ENCODE measurements at places on chromosomes 5 and 9.

DNA sequence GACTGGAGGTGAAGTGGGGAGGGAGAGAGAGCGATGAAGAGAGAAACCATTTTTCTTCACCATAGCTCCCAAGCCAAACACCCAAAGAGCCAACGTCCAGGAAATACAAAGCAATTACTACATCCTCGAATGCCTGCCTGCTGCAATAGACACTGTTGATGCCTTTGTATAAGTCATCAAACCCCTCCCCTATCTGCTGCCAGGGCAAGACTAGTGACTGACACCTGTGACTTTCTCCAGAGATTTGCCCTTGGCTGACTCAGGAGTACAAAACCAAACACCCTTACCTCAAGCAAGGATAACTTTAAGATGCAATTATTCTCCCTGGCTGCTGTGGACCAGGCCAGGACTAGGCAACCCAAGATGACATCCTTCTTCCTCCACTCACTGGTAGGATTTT, 81.8 kb upstream of the RASA1 start:
- DNase-seq: no peak

- no peak for DNase-seq
Measured at GRCh38 chr5:53815471-53815870, 255.0 kb downstream of the NDUFS4 start.

GRCh38 chr9:114264806-114265550, 57.9 kb upstream of the ORM1 start:
- peak; percentile 17 for DNase-seq

DNA sequence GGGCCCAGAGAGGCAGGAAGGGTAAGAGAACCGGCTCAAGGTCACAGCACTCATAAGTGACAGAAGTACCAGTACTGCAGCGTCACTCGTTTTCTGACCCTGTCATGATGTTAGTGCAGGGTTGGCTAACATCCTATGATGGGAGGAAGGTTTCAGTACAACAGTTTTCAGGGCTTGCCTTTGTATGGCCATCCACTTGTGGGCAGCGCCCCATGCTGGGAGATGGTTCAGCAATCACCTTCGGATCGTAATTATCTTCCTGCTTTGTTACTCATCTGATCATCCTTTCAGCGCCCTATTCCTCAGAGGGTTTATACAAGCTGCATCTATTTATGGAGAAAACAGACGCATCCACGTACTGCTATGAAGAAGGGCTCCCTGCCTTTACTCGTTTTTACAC, 2.4 kb downstream of the MAP1B start:
- DNase-seq: peak; percentile 39

- DNase-seq: no peak
Measured at GRCh38 chr5:43051684-43052083, 11.6 kb upstream of the ANXA2R start.

DNA sequence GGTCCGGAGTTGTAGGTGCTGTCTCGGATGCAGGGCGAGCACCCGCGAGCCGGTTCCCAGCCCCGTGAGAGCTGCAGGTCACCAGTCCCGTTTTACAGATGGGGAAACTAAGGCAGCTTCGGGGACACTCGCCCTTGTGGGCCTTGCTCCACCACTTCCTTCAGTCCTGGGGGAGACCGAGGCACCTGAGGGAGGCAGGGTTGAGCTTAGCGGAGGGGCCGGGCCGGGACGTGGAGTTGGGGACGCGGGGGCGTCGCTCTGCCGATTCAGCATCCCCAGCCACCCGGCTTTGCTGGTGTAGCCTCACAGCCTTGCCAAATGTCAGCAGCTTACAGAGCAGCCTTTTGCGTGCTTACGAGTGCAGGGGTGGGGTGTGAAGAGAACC, 530 bp downstream of the BBLN start:
- no peak for DNase-seq

- no peak for DNase-seq
Measured at GRCh38 chr9:133142684-133143622, 20.8 kb downstream of the GBGT1 start.

- DNase-seq: no peak
Measured at GRCh38 chr5:174549254-174549653, 175.1 kb upstream of the MSX2 start.

- DNase-seq: no peak
Measured at GRCh38 chr5:124193371-124193789, 553.1 kb downstream of the ZNF608 start.

- no peak for DNase-seq
Measured at GRCh38 chr9:87083986-87084385, 136.7 kb upstream of the GAS1 start.

GRCh38 chr5:56004874-56005273, 10.1 kb upstream of the IL6ST start:
- DNase-seq: no peak

GRCh38 chr5:96242571-96242970, 190.5 kb downstream of the PCSK1 start:
- DNase-seq: no peak

- DNase-seq: no peak
Measured at GRCh38 chr9:104868303-104868686, 59.7 kb downstream of the ABCA1 start.

DNA sequence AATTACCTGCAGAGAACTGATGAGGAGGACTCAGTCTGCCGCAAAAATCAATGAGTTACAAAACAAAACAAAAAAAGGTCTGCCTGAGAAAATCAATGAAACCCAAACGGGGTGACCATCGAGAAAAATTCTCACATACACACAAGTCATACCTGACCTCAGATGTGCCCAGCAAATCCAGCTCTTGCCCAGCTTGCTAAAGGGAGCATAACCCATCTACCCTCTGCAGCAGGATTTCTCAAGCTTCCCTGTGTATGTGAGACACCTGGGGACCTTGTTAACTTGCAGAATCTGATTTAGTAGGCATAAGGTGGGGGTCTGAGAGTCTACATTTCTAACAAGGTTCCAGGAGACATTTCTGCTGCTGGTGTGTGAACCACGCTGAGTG, 126.3 kb downstream of the TLE1 start:
- DNase-seq: no peak

DNA sequence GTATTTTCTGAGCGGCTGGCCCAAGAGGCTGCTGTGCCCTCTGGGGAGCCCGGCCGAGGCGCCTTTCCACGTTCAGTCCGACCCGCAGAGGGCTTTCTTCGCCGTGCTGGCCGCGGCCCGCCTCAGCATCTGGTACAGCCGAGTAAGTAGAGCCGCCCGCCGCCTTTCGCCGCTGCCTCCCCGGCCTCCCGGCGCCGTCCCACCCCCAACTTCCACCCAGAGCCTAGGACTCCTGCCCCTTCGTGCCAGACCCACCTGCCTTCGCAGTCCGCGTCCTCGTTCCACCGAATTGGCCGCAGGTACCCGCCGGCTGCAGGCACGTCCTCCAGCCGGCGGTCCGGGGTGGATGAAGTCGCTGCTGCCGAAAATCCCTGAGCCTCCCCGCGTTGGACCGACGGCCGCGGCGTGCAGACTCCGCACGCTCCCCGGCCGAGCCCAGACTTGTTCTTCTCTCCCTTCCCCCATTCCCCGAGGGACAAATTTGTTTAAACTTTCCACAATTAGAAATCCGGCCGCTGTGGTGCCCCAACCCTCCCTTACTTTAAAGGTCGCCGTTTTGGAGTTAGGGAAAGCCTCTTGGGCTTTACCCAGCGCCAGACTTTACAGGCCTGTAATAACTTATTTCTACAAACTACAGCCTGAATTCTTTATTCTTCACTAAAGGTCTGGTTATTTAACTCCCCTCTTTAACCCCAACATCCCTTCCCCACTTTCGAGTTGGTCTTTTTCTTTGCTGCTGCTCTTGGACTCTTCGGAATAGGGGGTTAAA, 589 bp downstream of the RIC1 start:
- DNase-seq: no peak

- no peak for DNase-seq
Measured at GRCh38 chr5:78779262-78779661, 130.7 kb upstream of the LHFPL2 start.

DNA sequence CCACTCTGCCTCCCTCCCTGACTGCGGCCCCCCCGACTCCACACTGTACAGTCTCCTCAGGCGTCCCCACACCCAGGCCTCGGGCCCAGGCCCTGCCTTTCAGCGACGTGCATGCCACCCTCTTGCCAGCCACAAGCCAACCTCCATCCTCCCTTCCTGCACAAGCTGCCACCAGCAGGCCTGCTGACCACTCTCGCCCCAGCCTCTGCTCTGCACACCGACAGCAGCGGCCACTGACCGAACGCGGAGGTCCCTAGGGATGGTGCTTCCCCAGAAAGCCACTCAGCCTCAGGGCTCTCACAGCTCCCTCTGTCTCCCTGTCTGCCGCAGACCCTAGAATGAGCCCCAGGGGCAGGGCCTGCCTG, 18.6 kb downstream of the LMAN2 start:
- DNase-seq: no peak

DNA sequence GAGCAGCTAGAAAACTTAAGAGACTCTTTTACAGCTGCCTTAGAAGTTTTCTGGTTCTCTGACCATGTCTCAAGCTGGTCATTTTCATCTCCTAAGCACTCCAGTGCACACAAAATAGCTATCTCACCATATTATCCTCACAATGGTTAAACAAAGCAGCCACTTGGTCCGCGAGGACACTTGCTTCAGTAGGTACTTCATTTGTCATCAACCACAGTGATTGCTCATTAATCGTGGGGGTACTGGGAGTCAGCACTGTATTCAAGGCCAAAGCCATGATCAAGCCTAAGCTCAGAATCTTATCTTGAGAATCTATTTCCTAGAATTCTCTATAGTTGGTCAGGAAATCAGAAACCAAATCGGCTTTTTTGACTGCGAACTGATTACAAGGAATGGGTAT, 2.9 kb downstream of the ARL14EPL start:
- no peak for DNase-seq

DNA sequence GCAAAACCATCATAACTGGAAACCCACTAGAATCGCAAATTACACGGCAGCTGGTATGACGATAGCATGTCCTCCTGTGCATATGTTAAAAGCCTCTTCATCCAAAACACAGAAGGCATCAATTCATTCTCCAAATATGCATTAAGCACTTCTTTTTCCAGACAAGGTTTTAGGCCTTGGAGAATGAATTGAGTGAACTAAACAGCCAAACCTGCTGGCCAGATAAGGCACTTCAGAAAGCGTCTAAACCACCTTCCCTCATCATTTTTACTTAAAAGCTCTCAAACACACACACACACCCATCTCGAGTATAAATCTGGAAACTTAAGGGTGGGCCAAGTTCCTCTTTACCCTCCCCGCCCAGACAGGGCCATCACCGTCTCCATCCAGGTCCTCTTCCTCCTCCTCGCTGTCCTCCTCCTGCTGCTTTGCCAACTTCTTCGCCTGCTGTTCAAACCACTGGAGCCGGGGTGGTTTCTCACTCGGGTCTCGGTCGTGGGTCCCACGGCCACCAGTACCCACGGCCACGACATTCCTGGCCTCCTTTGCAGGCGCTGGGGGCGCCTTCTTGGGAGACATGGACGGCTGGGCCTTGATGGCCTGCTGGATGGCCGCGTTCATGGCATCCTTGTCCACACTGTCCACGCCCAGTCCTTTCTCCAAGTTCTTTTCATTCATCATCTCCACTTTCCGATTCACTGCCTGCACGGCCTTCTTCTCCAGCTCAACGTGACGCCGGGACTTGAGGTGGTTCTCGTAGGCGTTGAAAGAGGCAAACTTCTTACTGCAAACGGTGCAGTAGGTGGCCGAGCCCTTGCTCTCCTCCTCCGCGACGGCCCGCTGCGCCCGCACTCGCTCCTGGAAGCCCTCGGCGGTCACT, 696 bp downstream of the ZNF622 start:
- DNase-seq: no peak

- DNase-seq: no peak
Measured at GRCh38 chr5:91109634-91110033, 273.5 kb downstream of the ARRDC3 start.

- no peak for DNase-seq
Measured at GRCh38 chr5:1701216-1701864, 98.3 kb downstream of the MRPL36 start.

DNA sequence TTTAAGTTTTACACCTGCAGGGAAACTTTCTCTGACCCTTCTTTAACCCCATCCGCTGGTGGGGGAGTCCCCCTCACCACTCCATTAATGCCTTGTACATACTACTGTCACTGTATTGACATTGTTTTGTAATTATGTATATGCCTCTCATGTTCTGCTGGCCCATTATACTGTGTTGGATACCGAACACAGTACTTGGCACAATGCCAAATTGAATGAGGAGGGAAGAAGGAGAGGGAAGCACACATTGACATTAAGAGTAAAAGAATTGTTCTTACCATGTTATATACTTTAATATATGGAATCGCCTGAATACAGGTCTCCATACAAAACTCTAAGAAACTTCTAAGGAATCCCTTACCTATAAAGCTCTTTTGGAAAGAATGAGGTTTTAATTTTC, 73.6 kb upstream of the GRHPR start:
- DNase-seq: no peak

DNA sequence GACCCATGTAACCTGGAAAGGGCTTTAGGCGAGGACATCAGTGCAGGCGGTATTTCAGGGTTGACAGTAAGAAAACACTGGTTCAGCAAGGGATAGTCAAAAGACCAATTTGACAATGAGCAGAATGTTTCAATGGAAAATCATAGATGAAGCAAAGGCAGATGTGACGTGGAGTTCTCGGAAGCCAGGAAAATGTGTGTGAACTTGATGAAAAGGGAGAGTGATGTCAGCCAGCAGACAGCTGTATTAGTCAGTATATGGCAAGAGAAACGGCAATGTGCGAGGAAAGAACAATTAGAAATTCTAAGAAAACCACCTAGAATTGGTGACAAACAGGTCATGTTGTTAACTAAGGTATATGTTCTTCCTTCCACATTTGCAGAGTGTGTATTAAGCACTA, 503.9 kb upstream of the DAB2 start:
- no peak for DNase-seq

DNA sequence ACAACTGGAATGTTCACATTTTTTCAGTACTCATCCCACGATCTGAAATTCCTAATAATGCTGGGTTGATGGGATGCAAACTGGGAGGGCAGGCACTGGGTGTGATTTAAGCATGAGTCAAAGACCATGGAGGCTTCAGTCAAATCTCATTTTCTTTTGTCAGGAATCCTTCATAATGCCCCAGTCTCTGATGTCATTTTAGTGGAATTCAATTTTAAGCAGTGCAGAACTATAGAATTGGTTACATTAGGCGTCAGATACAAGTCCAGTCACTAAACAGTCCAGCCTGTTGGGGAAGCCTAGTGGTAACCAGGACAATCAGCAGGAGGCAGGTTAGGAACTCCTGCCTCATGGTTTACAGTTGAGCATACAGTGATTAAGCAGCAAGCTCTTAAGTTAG, 41.0 kb upstream of the TMEM215 start:
- no peak for DNase-seq

GRCh38 chr5:176530983-176531901, 6.0 kb downstream of the RNF44 start:
- DNase-seq: peak; percentile 40

GRCh38 chr5:98768160-98768959, 5.1 kb upstream of the RGMB start:
- DNase-seq: peak; percentile 39

DNA sequence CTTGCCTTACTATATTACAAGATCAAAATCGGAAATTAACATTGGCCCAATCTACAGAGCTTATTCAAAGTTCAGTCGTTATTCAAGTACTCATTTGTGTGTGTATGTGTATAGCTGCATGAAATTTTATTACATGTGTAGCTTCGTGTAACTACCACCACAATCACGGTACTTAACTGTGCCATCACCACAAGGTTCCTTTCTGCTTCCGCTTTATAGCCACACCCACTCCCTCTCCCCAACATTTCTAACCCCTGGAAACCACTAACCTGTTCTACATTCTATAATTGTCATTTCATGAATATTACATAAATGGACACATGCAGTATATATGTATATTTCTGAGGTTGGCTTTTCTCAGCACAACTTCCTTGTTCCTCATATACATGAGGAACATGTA, 4.0 kb upstream of the TEX48 start:
- DNase-seq: no peak

- DNase-seq: no peak
Measured at GRCh38 chr5:7916171-7916804, 47.3 kb downstream of the MTRR start.
